ENCODE measurements at places on chromosomes 1 and 21.

DNA sequence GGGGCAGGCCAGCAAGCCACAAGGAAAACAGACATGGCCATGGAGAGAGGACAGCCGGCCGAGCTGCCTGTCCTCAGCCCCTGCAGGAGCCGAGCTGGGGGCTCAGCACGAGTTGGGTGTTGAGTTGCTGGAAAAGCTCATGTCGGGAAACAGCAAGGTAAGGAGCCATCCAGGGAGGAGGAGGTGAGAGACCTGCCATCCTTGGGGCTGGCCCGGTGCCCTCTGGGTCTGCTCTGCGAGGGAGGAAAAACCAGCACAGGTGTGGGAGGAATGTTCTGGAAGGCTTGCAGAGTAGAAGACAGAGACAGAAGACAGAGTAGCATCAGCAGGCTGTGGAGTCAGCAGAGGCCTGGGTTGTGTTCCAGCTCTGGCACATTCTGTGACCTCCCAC is 548.8 kb downstream of the PTPRU start:
- no peak for DNase-seq

GRCh38 chr21:43921979-43922945 is 57.2 kb downstream of the AGPAT3 start:
- no peak for DNase-seq

DNA sequence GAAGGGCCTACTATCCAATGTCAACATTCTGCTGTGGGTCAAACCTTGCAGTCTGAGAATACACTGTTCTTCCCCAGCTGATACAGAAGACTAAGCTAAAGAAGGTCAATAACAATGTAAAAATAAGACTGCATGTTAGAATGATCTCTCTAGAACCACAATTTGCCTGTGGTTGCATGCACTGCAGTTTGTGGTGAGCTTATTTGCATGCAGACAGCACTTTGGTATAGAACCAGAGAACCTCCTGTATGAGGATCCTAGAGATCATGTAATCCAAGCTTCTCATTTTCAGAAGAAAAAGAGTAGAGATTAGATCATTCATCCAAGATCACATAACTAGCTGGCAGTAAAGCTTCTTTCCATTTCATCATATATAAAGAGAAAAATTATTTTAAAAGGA is 15.8 kb downstream of the SYNJ1 start:
- DNase-seq: no peak

DNA sequence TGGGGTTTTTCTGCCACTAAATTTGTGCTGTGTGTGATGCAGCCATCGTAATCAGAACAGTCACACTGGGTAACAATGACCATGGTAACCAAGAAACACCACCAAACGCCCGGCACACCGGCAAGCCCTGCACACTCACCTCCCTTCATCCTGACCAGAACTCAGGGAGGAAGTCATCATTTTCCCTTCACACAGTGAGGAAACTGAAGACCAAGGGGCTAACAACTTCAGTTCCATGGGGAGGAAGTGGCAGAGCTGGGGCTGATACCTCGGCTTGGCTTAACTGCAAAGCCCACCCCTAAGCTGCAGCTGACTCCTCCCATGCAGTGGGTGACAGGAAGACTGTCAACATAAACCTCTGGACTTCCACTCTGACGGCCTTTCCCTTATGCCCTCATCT is 69.3 kb upstream of the BCAR3 start:
- no peak for DNase-seq

DNA sequence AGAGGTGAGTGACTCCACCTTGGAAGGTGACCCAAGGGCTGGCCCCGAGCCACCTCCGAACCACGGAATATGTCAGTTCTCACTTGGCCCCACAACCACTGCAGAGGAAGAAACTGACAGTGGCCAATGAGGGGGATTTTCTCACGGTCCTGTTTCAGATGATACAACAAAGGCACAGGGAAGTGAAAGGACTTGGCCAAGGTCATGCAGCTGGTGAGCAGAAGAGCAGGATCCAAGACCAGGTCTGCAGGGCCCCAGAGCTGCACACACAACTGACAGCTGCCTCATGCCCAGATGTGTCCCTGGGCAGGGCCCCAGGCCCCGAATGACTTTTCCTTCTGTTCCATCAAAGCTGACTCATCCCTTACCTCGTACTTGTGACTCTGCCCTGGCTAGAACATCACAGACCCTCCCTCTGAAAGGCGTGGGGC is 25.8 kb upstream of the EVA1B start:
- DNase-seq: no peak
